ENCODE measurements at places on chromosomes 6 and 20.

GRCh38 chr20:63472862-63473390, 471 bp upstream of the KCNQ2 start:
- no peak for DNase-seq

DNA sequence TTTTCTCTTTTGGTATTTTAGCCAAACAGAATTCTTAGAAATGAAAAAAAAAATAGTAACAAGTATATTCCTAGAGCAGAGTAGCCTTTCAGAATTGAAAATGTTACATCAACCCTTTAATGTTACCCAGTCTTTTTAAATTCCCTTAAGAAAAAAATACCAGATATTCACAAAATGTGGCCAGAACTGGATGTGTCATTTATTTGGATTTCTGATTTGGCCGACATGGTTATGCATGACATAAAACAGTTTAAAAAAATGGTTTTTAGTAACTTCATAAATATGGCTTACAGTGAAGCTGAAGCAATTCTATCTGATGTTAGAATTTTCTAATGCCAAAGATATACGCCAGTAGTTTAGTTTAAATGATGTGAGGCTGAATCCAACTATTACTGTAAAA, 112.0 kb downstream of the ATXN1 start:
- no peak for DNase-seq

- DNase-seq = no peak
Observed at GRCh38 chr20:63064745-63065711, 58.3 kb upstream of the BHLHE23 start.

- DNase-seq = no peak
Observed at GRCh38 chr20:13412806-13413445, 191.9 kb downstream of the ISM1 start.

GRCh38 chr6:7479801-7480266, 61.6 kb upstream of the DSP start:
- no peak for DNase-seq

GRCh38 chr6:145071836-145072235, 663.5 kb downstream of the EPM2A start:
- no peak for DNase-seq

DNA sequence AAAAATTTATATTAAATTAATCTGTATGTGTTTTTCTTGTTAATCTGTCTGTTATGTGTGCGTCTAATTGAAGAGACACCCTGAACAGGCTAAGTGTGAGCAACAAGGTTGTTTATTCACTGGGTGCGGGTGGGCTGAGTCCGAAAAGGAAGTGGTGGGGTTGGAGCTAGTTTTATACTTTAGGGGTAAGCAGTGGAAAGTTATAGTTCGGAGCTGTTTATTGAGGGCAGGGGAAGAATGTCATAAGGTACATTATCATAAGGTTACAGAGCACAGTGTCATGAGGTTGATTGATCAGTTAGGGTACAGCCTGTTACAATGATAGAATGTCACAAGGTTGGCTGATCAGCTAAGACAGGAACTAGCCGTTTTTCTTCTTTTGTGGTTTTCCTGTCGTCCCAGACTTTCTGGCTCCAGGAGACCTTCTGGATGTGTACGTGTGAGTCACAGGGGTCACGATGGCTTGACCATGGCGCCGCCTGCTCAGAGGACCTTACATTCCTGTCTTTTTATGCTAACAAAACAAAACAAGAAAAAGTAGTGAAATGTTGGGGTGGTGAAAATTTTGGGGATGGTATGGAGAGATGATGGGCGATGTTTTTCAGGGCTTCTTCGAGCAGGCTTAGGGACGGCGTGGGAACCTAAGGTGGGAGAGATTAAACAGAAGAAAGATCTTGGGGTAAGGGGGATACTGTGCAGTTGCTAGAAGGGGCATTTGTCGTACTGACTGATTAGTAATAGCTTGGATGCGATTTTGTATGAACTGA, 754.0 kb upstream of the ADGRB3 start:
- DNase-seq = no peak

GRCh38 chr6:134322216-134322615, 4.3 kb upstream of the SGK1 start:
- DNase-seq = no peak

GRCh38 chr6:34606477-34607265, 50.5 kb upstream of the SPDEF start:
- DNase-seq = no peak

GRCh38 chr6:134416418-134417154, 98.7 kb upstream of the SGK1 start:
- no peak for DNase-seq

DNA sequence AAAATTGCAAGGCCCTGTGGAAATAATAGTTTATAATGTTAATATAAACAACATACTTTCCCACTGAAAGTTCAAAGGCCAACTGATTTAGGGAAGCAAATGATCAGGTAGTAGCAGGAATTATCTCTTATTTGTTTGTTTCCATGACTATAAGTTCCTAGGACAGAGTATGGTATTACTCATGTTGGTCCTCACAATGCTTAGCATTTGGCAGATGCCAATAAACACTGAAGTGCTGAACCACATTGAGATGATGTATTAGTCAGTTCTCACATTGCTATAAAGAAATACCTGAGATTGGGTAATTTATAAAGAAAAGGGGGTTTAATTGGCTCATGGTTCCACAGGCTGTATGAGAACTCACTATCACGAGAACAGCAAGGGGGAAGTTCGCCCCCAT, 129.6 kb upstream of the NUP153 start:
- DNase-seq = no peak

GRCh38 chr6:38567436-38567835, 72.3 kb downstream of the BTBD9 start:
- DNase-seq = no peak

DNA sequence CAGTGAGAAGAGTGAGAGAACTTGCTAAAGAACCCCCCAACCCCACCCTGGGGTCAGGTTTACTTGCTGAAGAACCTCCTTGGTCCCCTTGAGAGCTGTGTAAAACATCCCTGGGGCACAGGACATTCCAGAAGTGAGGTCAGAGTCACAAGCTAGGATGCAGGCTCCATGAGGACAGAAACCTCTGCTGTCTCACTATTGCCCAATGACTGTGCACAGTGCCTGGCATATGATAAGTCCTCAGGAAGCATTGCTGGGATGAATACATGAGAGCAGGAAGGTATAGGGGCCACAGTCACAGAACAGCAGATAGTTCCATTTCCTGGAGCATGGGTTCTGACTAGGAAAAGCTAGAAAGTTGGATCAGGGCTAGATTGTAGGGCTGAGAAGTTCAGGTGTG, 18.4 kb downstream of the NT5E start:
- no peak for DNase-seq

- DNase-seq = no peak
Observed at GRCh38 chr20:51456511-51457509, 85.7 kb downstream of the NFATC2 start.

DNA sequence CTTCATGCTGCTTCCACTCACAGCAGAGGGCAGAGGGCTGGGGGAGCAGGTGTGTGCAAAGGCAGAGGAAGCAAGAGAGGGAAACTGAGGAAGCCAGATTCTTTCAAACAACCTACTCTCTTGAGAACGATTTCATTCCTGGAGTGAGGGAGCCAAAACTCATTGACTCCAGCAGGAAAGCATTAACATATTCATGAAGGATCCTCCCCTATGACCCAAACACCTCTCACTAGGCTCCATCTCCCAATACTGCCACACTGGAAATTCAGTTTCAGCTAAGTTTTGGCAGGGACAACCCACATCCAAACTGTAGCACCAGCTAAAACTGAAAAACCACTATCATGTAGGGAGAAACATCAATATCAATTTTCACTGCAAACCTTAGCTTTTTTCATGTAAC, 125.1 kb downstream of the OLIG3 start:
- DNase-seq = no peak

GRCh38 chr6:134683783-134684422, 266.0 kb downstream of the ALDH8A1 start:
- DNase-seq = no peak

DNA sequence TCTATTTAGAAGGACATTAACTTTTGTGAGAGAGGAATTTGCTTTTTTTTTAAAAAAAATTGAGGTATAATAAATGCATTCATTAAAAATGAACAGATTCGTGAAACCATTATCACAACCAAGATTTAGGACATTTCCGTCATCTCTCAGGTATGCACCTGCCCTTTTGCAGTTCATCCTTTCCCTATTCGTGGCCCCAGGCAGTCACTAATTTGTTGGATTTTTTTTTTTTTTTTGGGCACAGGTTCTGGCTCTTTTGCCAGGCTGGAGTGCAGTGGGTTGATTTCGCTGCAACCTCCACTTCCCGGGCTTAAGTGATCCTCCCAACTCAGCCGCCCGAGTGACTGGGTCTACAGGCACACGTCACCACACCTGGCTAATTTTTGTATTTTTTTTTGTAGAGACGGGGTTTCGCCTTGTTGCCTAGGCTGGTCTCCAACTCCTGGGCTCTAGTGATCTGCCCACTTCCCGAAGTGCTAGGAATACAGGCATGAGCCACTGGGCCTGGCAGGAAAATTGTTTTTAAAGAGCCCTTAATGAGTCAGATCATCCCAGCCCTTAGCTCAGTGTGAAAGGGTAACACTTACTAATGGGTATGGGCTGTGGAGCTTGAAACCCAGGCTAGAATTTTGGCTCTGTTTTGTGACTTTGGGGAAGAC, 9.2 kb downstream of the PHF3 start:
- no peak for DNase-seq

- DNase-seq = no peak
Observed at GRCh38 chr6:82245376-82245775, 2.2 kb downstream of the IBTK start.

DNA sequence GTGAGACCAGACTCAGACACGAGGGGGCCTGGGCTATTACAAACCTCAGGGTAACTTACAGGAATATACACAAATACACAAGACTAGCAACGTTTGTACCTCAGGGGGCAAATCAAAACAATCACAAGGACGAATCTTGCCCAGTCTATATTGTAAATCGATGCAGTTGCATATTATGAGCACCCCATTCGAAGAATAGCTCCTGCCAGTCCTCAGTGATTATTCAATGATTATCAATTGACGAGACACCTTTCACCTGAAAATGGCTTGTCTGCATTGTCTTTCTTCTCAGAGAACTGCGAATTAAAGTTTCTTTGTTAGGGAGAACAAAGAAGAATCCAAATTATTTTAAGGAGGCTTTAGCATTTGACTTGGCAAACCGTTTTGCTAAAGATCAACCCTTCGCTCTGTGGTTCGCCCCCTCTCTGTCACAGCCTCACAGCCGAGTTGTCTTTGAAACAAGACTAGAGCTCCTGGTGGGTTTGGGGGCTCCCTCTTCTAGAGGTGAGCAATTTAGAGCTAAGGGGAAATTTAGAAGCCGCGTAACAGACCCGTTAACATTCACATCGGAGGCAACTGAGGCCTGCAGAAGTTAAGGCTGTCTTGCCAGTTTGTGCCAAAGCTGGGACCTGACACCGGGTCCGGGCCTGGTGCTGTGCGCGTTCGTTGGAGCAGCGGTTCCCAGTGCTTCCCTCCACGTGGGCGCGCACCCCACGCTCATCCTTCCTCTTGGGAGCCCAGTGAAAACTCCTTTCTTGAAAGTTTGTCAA, 24.9 kb upstream of the MAP3K7 start:
- no peak for DNase-seq
